ELF-1 (cell line): ENCODE measurements at places on chromosomes 4 and X.

DNA sequence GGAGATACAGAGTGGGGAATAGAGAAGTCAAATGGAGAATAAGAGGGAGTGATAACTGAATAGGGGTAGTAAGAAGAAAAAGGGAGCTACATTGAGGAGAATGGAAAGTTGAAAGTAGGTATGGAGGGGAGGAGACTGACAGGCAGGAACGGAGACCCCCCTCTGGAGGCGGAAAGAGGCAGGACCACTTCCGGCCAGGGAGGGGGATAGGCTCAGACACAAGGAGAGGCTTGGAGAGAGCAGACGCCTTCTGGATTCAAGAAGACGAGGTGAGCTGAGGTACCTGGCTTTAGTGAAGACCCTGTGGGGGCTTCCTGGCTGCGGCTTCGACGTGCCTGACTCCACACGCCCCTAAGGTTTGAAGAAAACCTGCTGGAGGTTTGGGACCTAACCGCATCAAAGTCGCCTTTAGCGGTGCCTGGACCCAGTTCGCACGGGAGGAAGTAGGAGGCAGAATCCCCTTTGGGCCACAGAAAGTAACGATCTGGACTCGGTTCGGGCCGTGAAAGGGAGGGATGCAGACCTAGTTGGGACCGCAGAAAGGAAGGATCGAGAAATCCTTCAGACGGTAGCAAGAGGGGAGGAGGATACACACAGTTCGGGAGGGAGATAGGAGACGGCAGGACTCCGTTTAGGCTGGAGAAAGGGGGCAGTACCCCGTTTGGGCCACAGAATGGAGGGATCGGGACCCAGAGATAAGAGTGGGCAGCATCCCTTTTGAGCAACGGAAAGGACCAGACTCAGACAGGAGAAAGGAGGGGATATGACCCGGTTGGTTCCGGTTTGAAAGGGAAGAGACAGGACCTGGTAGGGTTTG is at the start of gene TRO:
TSS of gene TRO (plus strand) at position 215 of the 817 bp plus-strand sequence. CDS start 1,423 bp downstream, outside the sequence.
- DNase-seq, result peak; percentile 80

GRCh38 chr4:24468071-24468470 is 116.3 kb downstream of the DHX15 start:
- no peak for DNase-seq

DNA sequence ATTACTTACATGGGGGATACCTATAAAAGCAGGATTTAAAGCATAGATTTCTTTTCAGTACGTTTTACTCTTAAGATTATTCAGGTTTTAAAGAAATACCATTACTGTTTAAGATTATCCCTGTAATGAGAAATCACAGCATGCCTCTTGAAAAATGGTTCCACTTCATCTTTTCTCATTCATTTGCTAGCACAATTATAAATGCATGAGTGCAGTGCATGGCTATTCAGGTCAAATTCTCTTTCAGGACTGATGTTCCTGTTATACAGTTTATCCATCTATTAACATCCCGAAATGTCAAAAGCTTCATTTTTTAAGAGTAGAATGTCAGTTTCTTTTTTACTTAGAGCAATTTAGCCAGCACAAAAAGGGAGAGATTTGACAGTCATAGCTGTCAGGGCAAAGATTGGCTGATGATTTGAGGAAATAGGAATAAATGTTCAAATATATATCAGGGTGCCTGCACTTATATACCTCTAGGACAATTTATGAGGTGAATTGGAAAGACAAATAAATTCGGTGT is 135.2 kb downstream of the ADGRL3 start:
- no peak for DNase-seq

GRCh38 chr4:48356355-48356754 is 15.0 kb downstream of the SLAIN2 start:
- no peak for DNase-seq

GRCh38 chr4:40264497-40264896 is 67.7 kb downstream of the RHOH start:
- DNase-seq, result peak; percentile 77

DNA sequence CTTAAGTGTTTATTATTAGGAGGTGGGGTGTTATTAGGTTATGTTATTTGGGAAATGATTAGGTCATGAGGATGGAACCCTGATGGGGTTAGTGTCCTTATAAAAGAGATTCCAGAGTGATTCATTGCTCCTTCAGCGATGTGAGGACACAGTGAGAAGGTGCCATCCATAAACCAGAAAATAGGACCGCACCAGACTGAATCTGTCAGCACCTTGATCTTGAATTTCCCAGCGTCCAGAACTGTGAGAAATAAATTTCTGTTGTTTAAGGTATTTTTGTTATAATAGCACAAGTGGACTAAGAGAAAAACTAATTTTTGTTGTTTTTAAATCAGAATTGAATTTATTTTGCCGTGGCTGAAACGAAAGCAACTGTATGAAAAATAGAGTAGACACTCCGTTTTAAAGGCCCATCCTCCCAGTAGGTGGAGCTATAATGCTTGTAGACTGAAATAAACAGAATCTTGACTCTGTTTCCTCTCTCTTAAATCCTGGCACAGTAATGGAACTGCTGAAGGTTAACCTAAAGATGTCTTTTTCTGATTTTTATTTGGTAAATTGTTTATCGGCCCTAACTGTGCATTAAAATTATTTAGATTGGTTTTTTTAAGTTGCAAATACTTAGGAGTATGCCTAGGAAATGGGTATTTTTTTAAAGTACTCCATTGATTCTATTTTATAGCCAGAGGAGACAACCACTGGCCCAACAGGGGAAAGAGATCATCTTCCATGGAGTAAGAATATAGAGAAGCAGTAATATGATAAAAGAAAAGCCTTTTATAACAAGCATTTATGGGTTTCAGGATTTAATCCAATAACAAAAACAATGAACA is 133.2 kb upstream of the ADAMTS3 start:
- no peak for DNase-seq

DNA sequence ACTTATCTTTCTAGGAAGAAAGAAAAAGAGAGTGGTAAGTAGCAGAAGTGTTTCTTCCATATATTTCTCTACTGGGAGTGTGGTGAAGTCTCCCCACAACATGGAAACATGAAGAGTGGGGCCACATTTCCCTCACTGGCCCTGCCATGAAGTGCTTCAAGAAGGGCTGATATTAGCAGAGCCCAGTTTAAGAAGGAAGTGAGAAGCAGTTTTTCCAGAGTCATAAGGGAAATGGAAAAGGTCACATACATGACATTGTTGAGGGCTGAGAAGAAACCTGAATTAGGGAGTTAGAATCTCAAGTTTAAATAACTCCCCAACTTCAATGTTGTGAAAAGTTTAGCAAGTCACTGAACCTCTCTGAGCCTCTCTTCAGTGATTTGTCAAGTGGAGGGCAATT is 171.9 kb upstream of the RBPJ start:
- no peak for DNase-seq

DNA sequence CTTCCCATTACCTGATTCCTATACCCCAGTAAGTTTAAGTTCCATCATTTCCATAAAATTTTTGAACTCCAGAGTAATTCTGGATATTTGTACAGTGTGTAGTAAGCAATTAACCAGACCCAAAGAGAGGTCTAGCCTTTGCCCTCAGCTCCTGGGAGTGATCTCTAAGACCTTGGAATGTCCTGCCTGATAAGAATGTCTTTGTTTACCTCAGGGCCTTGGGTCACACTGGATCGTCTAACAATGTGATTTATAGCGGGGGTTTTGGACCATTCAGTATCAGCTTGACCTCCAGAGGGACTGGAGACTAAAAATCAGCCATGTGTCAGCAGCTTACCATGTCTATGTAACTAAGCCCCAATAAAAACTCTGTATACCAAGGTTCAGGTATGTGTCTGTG is 330.9 kb upstream of the PPP1R2C start:
- DNase-seq, result peak; percentile 43

GRCh38 chr4:139282065-139282720 is 2.2 kb upstream of the MGARP start:
- DNase-seq, result no peak
